ENCODE measurements at places on chromosomes 16 and 17.
A peak's percentile ranks its signal among the peaks of the same experiment; 100 is the strongest.

- DNase-seq = no peak
These were observed 13.6 kb downstream of the OR1D5 start for GRCh38 chr17:3049705-3050295.

DNA sequence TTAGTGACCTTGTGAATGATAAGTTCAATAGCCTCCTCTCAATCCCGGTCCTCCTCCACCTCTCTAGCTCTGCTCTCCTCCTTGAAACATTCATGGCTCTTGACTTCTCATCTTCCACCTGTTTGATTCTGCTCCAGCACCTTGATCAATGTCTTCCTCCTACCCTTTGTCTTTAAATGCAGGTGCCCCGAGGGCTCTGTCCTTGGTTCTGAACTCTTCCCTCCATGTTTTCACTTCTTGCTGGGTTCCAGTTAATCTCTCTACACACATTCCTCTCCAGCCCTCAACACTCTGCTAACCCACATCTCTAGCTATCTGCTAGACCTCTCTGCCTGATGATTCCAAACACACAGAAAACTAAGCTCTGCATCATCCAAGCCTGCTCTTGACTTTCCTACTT, 13.4 kb downstream of the CD300E start:
- no peak for DNase-seq

- no peak for DNase-seq
These were observed 46.4 kb downstream of the GDPD1 start for GRCh38 chr17:59266745-59267144.

DNA sequence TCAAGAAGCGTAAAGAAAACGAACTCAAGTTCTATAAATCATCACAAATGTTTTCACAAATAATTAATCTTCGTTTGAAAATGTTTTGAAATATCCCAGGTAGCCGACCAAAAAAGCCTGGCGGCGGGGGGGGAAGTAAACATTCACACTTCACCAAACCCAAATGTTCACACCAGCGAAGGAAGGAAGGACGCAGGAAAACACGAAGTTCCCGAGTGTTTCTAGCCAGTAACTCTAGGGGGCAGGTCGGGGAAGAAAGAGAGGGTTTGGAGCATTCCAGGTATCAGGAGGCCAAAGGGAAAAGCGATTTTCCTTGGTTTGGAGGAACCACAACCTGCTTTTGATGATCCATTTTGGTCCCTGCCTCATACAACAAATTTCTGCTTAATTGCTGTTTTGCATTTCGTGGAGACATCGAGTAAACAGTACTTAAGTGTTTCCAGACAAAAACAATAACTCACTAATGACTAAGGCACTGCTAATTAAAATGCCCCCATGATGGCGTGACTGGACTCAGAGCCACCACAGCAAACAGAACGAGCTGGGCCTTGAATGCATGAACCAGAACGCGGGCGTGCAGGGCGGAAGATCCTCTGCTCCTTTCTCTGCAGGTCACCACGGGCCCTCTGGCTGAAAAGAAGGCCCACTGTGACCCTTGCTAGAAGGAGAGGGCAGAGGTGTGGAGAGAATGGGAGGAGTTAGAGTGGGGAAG, 16.6 kb downstream of the ZFHX3 start:
- no peak for DNase-seq

DNA sequence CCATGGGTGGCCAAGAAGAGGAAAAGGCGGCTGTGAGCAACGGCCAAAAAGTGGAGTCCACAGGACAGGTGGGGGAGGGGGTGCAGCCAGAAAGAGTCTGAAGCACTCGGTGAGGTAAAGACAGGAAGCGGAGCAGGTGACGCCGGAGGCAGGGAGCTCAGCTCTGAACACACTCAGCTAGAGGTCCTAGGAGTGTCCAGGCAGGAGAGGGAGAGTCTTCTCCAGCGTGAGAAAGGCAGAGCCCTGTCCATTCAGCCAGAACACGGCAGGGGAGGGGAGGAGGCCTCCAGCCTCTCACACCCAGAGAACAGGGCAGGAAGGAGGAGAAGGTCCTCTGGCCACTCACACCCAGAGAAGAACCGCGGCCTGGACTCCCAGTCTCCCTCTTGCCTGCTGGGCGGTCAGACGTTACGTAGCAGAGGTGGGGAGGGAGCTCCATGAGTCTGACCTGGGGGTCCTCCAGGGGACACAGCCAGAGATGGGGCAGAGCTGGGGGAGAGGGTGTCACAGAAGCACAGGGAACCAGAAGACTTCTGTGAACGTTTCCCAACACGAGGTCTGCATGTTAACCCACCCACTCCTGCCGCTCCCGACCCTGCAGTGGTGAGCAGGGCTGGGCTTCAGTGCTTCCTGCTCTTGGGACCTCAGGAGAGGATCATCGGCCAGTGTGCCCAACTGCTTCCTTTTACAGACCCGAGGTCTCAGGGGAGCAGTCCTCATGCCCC, 89.2 kb downstream of the ABR start:
- no peak for DNase-seq

DNA sequence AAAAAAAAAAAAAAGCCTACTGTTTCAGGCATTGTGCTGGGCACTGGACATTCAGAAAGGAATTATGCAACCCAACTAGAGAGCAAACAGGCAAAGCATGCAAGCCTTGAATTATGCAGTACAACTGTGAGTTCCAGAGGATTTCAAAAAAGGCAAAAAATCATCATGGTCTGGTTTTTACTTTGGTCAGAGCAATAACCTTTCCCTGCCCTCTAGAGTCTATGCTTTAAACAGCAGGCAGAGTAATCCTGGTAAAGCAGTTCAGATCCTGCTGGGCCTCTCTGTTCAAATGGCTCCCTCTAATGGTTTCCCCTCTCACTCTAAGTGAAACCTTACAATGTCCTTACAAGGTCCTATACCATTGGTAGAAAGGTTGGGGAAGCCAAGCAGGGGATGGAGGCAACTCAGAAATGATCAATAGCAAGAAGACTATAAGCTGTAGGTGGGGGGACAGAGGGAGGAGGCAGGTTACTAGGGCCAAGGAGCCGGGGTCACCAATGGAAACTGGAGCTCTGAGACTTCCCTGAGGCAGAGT, 4.6 kb upstream of the TAF15 start:
- DNase-seq = peak; percentile 47

DNA sequence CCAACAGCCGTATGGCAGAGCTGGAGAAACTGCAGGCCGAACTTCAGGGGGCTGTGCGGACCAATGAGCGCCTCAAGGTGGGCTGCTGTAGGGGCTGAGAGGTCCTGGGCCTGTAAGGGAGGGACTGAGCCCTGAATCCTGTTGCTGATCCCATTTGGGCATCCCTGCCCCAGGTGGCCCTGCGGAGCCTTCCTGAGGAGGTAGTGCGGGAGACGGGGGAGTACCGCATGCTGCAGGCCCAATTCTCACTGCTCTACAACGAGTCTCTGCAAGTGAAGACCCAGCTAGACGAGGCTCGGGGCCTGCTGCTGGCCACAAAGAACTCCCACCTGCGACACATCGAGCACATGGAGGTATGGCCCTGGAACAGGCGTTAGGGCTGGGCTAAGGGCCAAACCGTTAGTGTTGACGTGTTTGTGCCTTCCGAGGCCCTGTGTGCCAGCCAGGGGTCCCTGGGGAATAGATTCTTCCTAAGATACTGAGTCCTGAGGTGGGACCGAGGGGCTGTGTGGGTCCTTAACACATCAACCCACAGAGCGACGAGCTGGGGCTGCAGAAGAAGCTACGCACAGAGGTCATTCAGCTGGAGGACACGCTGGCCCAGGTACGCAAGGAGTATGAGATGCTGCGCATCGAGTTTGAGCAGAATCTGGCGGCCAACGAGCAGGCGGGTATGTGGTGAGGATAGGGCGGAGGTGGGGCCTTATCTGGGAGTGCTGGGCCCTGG, 4.2 kb downstream of the RNF40 start:
- no peak for DNase-seq

DNA sequence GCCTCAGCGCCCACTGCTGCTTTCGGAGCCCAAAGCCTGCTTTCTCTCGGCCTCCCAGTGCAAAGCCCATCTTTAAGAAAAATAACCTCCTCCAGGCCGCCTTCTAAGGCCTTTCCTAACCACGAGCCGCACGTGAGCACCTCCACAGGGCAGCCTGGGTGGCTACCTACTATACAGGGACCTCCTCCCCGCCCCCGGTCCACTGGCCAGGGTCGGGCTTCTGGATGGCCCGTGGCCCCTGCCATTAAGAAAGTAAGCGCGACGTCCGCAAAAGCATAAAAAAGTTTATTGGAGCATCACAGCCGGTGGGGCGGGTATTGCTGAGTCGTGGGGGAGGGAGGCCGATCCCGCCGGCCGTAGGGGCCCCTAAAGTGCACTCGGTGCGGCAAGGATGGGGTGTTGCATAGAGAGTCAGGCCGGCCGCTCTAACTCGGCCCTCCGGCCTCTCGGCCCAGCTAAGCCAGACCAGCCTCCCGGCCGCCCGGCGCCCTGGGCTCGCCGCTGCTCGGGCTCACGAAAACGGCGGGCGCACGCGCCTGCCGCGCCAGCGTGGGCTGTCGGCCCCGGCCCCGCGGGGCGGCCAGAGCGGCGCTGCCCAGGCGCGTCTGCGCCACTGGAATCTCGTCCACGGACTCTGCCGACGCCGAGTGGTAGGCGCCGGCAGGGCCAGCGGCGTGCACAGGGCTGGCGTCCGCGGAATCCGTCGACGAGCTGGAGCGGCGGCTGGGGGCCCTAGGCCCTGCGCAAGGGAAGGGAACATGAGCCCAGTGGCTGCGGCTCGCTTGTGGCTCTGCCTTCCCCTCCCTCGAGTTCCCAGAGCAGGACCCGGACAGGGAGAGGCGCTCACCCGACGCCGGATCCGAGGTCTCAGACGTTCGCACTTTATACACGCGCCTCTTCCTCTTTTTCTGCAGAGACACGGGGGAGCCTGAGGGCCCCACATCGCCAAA, 1.1 kb upstream of the TPPP3 start:
- DNase-seq = no peak

GRCh38 chr16:49700251-49701064, 155.5 kb downstream of the ZNF423 start:
- no peak for DNase-seq

GRCh38 chr17:33463887-33464286, 170.8 kb upstream of the ASIC2 start:
- no peak for DNase-seq

GRCh38 chr17:80726558-80727408, 182.1 kb downstream of the RPTOR start:
- no peak for DNase-seq
